Stimulated activated CD4-positive, alpha-beta T cell treated with anti-CD3 and anti-CD28 coated beads, Interleukin-1b, Interleukin-23, amount 100 ng/mL, for 24 hours (primary cell): ENCODE measurements at places on chromosomes 2 and 18.

DNA sequence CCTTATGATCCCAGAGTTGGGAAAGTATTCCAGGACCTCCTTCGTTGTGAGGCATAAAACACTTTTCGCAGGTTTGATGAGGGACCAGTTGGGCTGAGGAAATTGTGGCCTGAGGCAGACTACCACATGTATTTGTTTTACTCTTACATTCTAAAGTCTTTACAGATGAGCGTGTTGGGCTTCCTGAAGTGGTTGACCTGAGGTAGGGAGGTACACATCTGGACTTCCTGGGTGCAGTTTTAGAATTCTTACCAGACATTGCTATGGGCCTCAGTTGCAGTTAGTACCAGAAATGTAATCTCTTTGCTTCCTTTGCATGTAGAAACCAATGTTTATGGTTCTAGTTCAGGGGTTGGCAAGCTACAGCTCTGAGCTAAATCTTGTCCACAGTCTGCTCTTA lies 48.7 kb downstream of the COA5 start:
- no peak for DNase-seq

- no peak for DNase-seq
These were observed 76.1 kb upstream of the SMIM21 start for GRCh38 chr18:75503615-75504014.

DNA sequence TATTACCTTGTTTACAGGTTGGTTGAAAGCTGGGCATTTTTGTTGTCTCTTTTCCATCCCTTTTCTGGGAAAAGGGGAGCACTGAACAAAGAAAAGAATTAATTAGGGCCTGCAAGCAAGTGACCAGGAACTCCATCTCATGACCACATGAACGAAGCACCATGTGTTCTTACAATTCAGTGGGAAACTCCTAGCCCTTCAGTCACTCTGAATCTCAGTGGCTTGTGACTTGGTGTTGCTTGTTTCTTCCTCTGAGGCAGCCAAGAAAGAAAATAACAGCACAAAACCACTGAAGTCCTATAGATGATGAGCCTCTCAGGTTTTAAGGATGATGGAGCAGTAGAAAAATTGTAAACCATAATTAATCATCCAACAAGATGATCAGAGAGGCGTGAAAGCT lies 129.1 kb upstream of the CAB39 start:
- DNase-seq = no peak

DNA sequence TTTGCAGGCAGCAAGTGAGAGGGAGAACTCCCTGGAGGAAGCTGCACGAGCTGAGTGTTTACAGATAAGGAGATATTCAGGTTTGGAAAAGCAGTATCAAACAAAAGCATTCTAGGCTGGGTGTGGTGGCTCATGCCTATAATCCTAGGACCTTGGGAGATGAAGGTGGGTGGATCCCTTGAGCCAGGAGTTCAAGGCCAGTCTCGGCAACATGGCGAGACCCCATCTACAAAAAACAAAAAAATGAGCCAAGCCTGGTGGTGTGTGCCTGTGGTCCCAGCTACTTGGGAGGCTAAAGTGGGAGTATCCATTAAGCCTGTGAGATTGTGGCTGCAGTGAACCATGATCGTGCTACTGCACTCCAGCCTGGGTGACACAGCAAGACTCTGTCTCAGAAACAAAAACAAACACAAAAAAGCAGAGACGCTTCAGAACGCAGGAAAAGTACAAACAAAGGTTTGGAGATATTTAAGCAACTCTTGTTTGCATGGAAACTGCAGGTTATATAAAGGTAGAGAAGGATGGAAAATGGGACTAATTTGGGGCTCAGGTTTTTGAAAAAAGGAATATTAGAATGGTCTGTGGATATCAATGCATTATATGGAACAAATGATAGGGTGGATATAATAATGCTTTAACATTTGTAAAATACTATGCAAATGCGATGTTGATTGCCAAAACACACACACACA lies 31.6 kb downstream of the MYCN start:
- DNase-seq = no peak

DNA sequence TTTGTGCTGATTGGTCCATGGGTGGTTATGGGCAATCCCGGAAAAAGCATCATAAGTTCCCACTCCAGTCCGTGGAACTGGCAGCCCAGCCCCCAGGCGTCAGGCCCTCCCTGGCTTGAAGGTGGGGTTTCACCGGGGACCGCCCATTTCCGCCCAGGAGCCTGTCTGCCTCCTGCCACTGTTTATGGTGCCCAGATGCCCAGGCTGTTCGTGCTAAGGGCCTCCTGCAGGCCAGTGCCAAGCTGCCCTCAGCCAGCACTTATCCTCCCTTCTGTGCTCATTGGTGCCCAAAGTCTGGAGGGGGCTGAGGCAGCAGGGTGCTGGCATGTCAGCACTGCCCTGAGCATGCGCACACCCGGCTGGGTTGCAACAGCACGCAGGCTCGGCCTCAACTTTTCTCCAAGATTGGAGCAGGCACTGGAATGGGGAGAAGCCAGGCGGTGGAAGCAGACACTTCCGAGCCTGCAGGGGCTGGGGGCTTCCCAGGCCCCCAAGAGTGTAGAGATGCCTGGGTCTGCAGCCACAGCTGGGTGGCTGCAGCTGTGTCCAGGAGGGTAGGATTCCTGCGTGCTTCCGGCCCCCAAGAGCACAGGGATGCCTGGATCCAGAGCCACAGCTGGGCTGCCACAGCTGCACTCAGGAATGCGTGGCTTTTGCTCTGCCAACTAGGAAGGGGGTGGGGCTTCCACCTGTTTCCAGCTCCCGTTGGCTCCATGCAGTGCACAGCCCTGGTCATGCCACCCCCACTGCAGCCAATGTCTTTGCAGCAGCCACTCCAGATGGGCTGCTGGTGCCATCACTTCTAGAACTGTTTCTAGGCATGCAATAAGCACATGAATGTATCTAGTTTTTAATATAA lies 74.0 kb downstream of the AGPS start:
- DNase-seq = no peak

GRCh38 chr2:84498150-84498799 lies 18.0 kb upstream of the DNAH6 start:
- no peak for DNase-seq

DNA sequence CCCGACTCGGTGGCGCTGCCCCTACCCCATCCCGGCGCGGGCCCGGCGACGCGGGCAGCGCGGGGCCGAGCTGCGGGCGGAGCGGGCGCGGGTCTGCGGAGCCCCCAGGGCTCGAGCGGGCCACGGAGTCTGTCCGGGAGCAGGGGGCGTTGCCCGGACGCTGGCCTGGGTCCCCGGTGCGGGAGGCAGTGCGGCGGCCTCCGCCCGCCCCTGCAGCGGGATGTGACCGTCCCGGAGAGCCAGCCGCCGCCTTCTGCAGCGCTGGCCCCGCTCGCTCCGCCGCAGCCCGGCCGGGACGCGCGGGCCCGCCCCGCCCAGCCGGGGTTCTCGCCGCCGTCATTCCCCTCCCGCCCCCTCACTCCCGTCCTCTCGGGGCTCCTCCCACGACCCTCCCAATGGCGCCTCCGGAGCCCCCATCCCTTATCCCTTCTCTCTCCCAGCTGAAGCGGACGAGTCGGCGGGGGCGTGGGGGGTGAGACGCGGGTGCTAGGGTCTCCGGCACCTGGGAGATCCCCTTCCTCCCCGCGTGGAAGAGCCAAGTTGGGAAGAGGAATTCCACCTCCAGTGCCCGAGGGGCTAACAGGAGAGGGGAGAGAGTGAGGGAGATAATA lies at the start of gene FNDC4:
FNDC4 (minus strand) TSS at position 257 of the 611 bp plus-strand sequence. CDS start 521 bp downstream, outside the sequence.
- DNase-seq = no peak

DNA sequence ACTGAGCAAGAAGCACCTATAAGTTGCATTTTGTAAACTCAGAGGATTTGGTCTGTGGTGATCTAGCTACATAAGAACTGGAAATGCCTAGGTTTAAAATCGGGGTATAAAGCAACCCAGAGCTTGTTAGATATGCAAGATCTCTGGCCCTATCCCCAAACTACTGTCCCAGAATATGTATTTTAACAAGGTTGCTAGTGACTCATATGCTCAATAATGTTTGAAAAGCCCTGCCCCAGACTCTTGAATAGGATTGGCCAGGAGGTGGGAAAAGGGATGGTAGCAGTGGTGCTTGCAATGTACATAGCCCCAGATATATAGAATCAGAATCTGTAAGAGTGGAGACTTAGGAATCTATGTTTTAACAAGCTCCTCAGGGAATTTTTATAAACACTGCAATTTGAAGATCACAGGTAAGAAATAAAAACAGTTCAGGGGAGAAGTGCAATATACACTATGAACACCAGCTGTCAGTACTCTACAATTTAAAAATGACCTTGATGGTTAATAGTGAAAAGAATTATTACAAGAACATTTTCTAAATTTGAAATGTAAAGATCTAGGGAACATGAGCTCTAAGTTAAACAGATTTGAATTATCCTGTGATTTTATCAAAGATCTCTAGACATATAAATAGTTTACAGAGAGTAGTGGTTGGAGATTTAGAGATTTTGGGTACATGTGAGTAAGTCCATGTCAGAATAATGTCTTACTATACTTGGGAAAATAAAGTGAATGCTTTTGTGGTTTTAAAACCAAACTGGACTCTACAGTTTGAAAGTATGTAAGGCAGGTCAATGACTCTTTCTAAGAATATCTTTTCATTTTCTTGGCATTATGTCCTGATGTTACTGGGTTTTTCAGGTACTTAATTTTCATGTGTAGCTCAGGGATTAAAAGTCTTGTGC lies 7.7 kb upstream of the MMADHC start:
- DNase-seq = no peak
